ENCODE measurements at places on chromosomes 2 and 18. TPM values are rescaled to one million over a fixed set of nuclear protein-coding genes. Genes with fewer than 3 reads are reported as not detected.

Gene MC2R
- not detected for total RNA-seq

Gene ST3GAL5
- total RNA-seq = 8.7 TPM

Gene ITM2C
- 169 TPM for total RNA-seq

Gene ITGB6
- total RNA-seq = 50.4 TPM

Gene SLC4A5
- 0.14 TPM for total RNA-seq

Gene IHH
- 0.29 TPM for total RNA-seq

Gene GNLY
- total RNA-seq = not detected
